ENCODE measurements at places on chromosomes 7 and 10.
A peak's percentile ranks its signal among the peaks of the same experiment; 100 is the strongest.

GRCh38 chr10:119521443-119522204 lies 20.9 kb downstream of the RGS10 start:
- DNase-seq: no peak

GRCh38 chr7:71480791-71481190 lies 348.8 kb downstream of the GALNT17 start:
- DNase-seq: no peak

DNA sequence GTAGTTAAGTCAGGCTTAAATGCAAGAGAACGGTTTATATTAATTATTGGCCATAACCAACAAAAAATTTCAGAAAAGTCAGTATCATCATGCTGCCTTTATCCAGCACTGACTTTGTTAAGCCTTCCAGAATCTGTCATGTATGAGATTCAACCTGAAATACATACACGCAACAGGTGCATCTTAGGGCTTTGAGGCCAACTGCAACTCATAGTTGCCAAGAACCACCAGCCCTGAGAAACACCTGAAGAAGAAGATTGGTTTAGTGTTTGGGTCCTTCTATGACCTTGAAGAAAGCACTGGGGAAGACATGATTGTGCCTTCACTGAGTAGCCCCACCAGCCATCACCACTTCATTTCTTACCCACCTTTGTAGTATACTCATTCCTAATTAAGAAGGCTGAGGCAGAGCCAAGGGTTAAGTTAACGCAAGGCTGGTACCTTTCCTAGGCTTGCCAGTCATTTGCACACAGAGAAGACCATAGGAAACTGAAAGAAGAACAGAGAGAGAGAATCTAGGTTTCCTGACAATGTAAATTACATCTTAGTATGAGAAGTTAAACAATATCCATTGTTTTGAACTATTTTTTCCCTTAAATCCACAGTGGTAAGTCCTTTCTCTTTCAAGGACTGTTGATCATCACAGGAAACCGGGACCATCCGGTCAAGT lies 200.1 kb upstream of the PRKCQ start:
- no peak for DNase-seq

- no peak for DNase-seq
Measured at GRCh38 chr7:157602156-157602555, 265.4 kb downstream of the DNAJB6 start.

DNA sequence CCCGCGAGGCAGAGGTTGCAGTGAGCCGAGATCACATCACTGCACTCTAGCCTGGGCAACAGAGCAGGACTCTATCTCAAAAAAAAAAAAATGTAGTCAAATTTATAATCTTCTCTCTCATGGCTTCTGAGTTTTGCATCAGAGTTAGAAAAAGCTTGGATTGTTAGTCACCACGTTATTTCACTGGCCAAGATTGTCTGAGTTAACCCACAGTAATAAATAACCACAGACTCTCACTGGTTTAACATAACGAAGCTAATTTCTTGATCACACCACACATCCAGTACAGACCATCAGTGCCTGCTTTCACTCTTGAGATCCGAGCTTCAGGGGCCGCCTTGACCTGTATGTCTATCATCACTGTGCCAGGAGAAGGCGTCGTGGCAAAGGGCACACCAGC lies 116.8 kb upstream of the JCAD start:
- no peak for DNase-seq

GRCh38 chr7:40990841-40991240 lies 712.0 kb downstream of the INHBA start:
- no peak for DNase-seq

DNA sequence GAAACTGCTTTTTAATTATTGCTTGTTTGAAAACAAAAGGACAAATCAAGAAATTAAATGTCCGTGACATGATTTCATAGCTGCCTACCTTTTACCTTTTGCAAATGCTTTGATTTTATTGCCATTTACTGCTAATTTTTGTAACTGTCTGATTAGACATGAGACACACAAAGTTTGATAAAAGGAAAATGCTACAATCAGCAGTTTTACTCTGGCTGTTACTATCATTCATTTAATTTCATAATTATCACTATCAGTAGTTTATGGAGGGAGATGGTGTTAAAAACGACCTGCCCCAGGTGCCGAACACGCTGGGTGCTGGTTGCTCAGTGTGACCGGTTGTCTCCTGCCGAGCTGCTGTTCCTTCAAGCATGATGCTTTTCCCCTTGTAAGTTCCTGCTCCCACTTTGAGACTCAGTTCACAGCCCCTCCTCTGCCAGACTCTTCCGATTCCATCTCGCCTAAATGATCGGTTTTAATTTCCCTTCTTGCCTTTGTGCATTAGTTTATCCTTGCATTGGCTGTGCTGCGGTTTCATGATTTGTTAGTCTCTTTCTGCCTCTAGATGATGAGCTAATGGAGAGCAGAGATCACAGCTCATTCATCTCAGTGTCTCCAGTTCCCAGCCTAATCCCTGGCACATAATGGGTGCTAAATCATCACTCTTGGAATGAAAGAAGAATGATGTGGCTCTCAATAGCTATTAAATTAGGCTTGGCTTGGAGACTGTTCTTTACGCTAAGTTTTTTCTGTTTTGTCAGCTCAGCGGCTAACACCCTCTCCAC lies 110.6 kb downstream of the PFKFB3 start:
- DNase-seq: no peak

- DNase-seq: no peak
Measured at GRCh38 chr7:101134399-101134980, 7.6 kb downstream of the SERPINE1 start.

DNA sequence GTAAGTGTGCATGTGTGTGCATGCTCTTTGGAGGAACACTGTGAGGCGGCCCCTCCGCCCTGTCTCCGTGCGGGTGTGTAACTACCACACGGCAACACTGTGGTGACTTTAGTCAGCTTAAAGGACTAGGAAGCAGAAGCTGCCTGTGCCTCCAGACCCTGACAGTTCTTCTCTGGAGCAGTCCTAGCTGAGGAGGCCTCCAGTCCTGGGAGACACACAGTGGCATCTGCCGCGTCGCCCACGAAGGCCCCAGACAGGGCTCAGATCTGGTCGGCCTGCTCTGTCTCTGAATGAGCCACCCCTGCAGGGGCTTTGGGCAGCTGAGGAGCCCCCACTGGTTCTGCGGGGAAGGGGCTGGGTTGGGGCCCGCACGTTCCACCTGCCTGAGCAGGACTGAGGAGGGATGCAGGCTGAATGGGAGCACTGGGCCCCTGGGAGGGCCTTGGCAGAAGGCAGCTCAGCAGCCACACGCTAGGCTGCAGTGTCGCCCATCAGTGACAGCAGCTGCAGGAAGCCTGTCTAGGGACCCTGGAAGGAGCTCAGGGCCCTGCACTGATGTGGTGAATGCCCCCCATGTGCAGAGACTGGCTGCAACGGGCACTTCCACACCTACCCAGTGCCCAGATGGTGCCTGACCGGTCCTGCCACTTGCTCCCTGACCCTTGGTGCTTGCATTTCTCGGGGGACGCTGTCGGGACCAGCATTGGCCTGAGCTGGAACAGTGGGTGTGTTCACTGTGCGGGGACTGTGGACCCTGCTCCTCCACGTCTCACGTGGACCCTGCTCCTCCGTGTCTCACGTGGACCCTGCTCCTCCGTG lies 27.3 kb upstream of the KNDC1 start:
- DNase-seq: no peak

GRCh38 chr10:51960494-51960895 lies 261.1 kb upstream of the CSTF2T start:
- peak; percentile 16 for DNase-seq

GRCh38 chr10:13161857-13162271 lies 506 bp downstream of the MCM10 start:
- no peak for DNase-seq

DNA sequence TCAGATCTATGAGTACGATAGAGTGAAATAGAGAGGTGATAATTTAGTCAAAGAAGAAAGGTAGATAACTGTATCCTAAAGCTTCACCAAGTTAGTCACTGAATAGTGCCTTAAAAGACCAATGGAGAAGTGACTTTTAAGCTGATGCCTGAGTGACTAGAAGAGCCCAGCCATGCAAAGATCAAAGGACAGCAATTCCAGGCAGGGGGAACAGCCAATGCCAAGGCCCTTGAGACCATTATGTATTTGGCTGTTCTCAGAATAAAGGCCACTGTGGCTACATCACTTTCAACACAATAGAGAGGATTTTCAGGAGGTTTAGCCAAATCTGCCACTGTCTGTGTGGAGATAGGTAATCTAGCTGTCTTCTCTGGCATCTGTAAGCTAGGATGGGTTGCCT lies 17.8 kb downstream of the HDAC9 start:
- DNase-seq: no peak

GRCh38 chr7:16773326-16773725 lies 19.8 kb downstream of the TSPAN13 start:
- DNase-seq: no peak

GRCh38 chr7:120274899-120275298 lies 1.9 kb downstream of the KCND2 start:
- no peak for DNase-seq

DNA sequence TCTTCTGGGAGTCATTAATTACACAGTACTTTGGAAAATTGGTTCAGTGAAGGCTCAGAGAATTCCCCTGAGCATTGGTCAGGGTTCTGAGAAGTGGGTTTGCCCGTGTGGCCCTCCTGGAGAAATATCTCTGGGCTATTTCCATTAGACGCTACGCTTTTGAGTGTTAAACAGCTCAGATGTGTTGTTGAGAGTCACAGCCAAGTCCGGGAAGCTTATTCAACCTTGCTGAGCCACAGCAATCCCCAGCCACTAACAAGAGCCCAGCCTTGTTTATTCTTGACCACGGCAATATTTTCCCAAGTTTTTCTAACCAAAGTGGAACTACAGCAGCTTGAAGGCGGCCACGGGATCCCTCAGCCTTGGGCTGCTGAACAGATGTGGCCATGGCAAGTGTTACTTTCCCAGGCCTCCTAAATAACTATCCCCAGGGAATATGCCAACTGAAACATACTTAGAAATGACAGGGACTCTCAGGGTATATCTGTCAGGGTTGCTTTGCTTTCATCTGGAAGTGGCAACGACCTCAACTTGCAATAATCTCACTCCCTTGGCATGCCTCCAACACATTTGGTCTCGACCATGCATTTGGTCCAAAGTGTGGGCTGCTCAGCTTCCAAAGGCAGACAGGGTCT lies 214.7 kb downstream of the EMX2 start:
- DNase-seq: no peak

- no peak for DNase-seq
Measured at GRCh38 chr7:34080513-34080912, 175.2 kb downstream of the BMPER start.

- no peak for DNase-seq
Measured at GRCh38 chr10:114273910-114274309, 34.9 kb downstream of the VWA2 start.

DNA sequence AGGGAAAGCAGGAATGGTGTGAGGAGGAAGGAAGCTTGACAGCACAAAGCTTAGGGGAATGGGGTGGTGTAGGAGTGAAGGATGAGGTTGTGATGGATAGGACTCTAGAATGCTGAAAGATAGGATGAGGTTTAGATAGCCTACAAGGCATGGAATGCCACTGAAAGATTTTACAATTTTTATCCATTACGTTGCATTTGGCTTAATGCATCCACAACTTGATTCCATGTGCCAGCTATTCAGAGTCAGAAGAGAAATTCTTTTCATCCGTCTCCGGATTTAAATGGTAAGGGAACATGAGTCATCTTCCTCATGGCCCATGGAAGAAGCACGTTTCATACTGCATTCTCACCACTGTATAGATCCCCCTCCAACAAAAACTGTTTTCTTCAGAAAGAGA lies 212.4 kb upstream of the BMPER start:
- DNase-seq: no peak

DNA sequence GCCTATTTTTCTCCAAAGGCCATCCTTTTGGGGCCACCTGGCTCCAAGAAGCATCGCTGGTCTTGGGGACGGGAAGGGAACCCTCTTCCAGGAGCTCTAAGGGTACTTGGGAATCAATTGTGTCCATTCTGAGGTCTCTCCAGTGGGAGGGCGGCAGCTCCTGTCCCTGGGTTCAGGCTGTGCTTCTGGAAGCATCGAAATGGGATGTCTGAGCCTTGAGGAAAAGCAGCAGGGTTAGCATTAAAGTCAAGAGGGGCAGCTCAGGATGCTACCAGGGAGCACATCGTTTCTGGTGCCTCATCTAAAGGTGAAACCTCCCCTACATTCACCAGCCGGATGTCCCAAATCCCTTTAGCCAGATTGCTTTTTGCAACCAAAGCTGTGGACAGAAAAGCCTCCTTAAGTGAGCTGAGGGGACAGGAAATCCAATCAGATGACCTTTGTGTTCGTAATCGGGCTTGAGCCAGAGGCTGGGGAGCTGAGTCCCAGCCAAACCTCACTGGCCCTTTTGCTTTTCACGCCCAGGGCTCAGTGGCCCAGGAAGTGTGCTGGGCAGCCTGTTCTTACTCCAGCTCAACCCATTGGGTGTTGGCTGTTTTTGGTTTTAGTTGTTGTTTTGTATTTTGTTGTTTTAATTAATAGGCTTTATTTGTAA lies 88.8 kb upstream of the ANLN start:
- DNase-seq: no peak

GRCh38 chr10:123557366-123558108 lies 108.6 kb upstream of the GPR26 start:
- DNase-seq: no peak

GRCh38 chr7:137454246-137454724 lies 110.8 kb upstream of the PTN start:
- DNase-seq: peak; percentile 29

DNA sequence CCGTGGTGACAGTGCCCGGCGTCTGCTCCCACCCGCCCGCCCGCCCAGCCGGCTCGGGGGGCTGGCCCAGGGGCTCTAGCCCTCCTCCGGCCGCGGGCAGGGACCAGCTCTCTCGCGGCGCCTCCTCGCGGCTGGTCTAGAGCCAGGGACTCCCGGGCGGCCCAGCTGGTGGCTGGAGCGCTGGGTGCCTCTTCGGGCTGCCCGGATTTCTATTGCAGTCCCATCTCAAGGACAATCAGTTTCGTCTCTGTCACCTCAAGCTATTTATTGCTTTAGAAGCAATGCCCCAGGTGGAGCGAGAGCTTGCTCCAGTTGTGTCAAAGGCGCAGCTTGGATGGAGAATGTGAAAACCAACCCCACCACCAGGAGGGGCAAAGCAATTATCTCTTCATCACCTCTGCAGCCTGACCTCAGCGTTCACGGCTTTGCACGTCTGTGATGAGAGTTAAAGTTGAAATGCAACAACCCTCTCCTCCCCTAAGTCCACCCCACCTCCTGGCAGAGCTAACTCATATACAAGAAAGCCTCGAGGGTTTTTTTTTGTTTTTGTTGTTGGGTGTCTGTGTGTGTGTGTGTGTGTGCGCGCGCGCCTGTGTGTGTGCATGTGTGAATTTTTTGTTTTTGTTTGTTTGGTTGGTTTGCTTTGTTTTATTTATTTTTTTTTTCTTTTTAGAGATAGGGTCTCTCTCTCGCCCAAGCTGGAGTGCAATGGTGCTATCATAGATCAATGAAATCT lies at the start of gene ITGA8:
ITGA8 (minus strand) TSS at position 24 of the 736 bp plus-strand sequence. CDS start 151 bp downstream, outside the sequence.
- peak; percentile 52 for DNase-seq

GRCh38 chr7:90251304-90251635 lies 6.3 kb downstream of the CFAP69 start:
- no peak for DNase-seq

GRCh38 chr10:71245420-71246325 lies 33.3 kb downstream of the UNC5B start:
- DNase-seq: no peak
